Psoas muscle (tissue), 8 donors: ENCODE measurements at places on chromosomes 3 and 15. TPM values are rescaled to one million over a fixed set of nuclear protein-coding genes. Genes with fewer than 3 reads are reported as not detected.

DNA sequence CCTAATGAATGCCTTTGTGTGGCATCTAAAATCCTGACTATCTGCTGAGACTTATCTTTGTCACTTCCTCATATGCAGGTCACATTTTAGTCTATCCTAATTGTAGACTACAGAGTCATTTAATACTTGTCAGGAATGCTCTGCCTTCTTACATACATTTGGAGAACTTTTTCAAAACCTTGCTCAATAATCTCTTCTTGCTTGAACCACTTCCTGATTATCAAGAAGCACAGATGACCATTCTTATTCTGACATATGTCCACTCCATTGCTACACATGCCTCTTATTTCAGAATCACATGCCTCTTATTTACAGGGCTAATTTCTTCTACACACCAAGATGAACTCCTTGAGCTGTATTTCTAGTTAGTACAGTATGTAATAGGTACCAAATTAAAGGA is 400.3 kb downstream of the TBC1D5 start:
- DNase-seq, result no peak

- DNase-seq, result no peak
Measured at GRCh38 chr3:169526246-169526645, 137.3 kb downstream of the MECOM start.

DNA sequence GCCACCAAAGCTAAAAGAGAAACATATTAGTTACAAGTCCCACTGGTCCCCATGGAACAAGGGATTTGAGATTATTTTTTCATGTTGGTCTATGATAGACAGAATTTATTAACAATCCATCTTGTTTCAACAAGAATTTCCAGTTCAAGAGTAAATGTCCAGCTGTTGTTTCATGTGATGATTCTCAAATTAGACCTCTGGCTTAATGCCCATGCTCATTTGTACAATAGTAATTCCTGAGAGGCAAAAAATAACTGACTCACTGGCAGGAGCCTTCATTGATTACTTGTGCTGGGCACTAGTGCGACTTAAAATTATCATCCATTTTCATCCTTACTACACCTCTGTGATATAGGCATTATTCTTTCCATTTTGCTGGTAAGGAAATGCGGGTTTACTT is 171.3 kb downstream of the ITPR1 start:
- no peak for DNase-seq

GRCh38 chr15:69587723-69588426 is 135.3 kb downstream of the RPLP1 start:
- no peak for DNase-seq

- no peak for DNase-seq
Measured at GRCh38 chr3:167487556-167487955, 13.7 kb upstream of the SERPINI2 start.

Gene ATXN7
- 16.2 TPM for total RNA-seq

Gene CCR8
- not detected for total RNA-seq

DNA sequence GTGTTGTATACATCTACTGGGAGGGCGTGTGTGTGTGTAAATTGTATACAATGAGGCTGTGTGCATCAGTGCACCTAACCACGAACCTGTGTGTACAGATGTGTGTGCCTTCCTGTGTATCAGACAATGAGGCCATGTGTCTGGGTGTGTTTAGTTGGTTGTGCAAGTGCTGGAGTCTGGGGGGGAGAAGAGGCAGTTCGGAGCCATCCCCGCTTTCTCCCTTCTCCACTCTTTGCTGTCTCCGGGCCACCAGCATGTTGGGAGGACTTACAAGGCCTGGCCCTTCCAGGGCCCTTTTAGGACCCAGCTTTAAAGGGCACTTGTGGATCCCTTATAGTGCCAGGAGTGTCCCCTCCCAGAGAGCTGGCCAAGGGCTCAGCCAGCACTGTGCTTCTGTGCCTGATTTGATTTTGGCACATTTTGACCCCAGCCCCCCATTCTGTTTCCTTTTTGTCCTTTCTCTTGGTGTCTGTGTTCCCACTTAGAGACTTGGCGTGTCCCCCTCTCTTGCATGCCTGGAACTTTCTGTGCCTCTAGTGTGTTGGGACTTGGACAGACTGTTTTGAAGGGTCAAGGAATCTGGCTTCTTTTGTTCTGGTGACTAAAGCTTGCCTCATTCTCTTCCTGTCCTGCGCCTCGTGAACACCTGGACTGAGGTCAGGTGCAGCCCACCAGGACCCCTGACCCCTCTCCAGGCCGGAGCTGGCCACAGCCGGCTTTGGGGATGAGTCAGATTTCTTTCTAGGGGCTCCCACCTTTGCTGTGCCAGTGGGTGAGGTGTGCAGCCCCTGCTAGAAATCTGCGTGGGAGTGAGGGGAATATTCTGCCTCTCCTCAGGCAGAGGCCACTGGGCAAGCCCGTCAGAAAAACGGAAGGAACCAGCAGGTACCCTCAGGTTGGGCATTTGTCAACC is 1.5 kb downstream of the CTDSPL start:
- peak; percentile 69 for DNase-seq

DNA sequence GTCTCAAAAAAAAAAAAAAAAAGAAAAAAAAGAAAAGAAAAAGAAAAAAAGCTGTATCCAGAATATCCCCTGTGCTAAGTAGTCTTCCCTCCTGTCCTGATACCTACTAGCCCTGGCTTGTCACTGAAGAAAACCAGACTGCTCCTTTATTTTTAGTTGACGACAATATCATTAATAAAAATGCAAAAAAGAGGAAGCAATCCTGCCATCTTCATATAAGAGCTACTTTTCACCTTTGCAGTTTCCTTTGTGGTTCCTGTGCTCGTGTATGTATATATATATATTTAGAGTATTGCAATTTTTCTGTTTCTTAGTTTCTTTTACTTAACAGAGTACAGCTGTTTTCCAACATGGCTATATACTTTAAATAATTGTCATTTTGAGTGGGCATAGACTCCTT is 13.6 kb downstream of the C3orf20 start:
- no peak for DNase-seq
